SJSA1 (cell line): ENCODE measurements at places on chromosomes 7 and 10. TPM values are rescaled to one million over a fixed set of nuclear protein-coding genes. Genes with fewer than 3 reads are reported as not detected.

The OR6B1 gene
- not detected in 2 replicates for total RNA-seq

- H3K4me1 ChIP-seq: no peaks in the 10 kb centered on the region
- peaks cover 65% of the 10 kb centered on the region for H3K36me3 ChIP-seq
- H3K27me3 ChIP-seq: no peaks in the 10 kb centered on the region
- no peak overlapping the region for H3K4me3 ChIP-seq
Observed at GRCh38 chr10:12214763-12215218, 18.8 kb downstream of the CDC123 start.

The SEMA3E gene
- total RNA-seq: 0.18 TPM in 1 of 2 replicates, not detected in the other

The RNF148 gene
- total RNA-seq: 0.39 TPM in 1 of 2 replicates, not detected in the other

- no peak for DNase-seq
- H3K27me3 ChIP-seq: no peaks in the 10 kb centered on the region
- peaks cover 15% of the 10 kb centered on the region for H3K36me3 ChIP-seq
- H3K27ac ChIP-seq: no peak overlapping the region
- H3K4me1 ChIP-seq: peaks cover 8% of the 10 kb centered on the region; the same call in 1 of the 2 replicates
Observed at GRCh38 chr7:129615018-129615417, 3.5 kb downstream of the NRF1 start.

DNA sequence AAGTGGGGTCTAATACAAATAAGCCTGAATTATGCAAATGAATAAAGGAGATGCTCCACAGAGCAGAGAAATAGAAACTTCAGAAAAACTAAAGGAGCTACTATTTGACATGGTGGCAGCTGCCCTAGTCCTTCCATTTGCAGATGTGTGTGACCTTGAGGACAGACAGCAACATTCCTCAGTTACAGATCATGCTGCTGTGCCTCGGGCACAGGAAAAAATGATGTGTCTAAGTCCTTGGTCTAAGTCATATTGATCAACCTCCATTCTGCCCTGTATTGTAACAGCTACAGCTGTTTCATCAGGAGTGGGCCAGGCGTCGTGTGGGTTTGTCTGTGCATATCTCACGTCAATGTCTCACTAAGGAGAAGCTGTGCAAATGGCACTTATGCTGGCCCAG lies 710.4 kb downstream of the TNS3 start:
- peaks cover 9% of the 10 kb centered on the region for H3K4me1 ChIP-seq
- no peaks in the 10 kb centered on the region for H3K36me3 ChIP-seq
- DNase-seq: no peak

GRCh38 chr10:103888113-103888841 lies 29.7 kb downstream of the STN1 start:
- peaks cover 8% of the 10 kb centered on the region for H3K36me3 ChIP-seq
- no peak overlapping the region for H3K4me3 ChIP-seq
- DNase-seq: peak; percentile 78

DNA sequence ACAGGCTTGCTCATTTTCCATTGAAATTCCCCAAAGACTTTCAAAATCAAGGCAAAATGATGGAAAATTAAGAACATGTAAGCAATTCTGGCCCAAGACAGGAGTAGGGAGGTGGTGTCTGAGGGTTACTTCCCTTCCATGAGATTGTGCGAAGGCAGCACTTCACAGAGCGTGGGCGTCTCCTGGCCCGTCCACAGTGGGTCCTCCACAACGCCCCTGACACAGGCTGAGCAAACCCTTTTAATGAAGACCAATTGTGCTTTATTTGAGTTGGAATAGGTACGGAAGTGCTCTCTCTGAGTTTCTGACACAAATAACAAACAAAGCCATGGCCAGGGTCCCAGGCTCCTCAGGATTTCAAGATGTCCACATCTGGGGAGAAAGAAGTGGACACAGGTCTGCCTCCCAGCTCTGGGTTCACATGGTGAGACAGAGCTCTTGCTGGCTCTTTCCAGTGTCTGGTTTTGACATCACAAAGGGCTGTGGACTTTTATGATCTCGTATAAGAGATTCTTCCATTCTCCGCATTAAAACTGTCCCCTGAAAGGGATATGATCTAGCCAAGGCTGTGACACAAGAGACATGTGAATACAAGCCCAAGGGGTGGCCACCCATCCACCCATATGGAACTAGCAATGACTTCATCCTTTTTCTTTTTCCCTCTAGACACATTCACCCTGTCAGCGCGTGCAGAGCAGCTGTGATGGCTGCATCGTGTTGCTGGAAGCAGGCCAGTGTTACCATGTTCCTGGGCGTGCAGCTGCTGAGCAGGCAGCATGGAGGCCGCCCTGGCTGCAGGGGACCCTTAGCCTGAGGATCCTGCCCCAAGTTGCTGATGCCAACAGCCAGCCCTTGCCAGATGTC lies 145.6 kb downstream of the ADAM12 start:
- H3K27ac ChIP-seq: no peak overlapping the region
- peaks cover 40% of the 10 kb centered on the region for H3K4me1 ChIP-seq
- H3K4me3 ChIP-seq: no peak overlapping the region

DNA sequence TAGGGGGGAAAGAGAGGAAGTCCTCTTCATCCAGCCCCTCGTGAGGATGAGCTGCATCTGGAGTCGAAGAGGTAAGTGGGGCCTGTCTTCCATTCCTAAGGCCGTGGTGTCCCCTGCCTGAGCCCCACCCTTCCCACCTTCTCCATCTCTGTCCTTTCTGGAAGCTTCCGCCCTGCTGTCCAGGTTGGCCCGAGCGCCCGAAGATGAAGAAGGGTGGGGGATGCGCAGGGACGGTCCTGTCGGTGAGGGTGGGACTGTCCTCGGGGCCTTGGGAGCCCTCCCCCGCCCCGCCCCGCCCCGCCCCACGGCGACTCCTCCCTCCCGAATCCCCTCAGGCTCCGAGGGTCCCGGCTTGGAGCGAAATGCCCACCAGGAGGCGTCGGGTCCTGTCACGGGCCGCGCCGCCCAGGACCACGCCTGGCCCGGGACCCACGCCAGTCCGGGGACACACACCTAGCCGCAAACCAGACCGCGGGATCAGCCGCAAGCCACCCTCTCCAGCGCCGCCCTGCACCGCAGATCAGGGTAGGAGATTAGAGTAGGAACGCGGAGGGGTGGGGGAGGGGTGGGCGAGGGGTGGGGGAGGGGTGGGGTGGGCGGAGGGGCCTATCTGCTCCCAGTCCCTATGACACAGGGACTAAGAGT lies 15.3 kb downstream of the GPRIN2 start:
- peak overlapping the region; percentile 98 for H3K27ac ChIP-seq
- peak; percentile 91 for DNase-seq
- peaks cover 43% of the 10 kb centered on the region for H3K36me3 ChIP-seq
- H3K4me3 ChIP-seq: peak overlapping the region; percentile 36

DNA sequence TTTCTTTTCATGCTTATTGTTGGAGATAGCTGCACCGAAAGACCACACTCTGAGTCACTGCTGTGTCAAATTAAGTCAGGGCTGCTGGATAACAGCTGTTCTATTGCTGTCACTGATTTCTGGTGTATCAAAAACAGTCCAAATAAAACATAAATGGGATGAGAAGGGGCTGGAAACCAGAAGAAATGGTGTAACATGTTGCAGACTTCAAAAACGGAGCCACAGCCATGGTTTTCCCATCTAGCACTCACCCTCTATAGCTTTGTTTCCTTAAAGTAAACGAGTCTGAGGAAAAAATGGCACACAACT lies 103.3 kb upstream of the DIP2C start:
- peaks cover 8% of the 10 kb centered on the region for H3K36me3 ChIP-seq
- H3K4me3 ChIP-seq: no peak overlapping the region
- peaks cover 21% of the 10 kb centered on the region for H3K4me1 ChIP-seq
- no peak for DNase-seq

DNA sequence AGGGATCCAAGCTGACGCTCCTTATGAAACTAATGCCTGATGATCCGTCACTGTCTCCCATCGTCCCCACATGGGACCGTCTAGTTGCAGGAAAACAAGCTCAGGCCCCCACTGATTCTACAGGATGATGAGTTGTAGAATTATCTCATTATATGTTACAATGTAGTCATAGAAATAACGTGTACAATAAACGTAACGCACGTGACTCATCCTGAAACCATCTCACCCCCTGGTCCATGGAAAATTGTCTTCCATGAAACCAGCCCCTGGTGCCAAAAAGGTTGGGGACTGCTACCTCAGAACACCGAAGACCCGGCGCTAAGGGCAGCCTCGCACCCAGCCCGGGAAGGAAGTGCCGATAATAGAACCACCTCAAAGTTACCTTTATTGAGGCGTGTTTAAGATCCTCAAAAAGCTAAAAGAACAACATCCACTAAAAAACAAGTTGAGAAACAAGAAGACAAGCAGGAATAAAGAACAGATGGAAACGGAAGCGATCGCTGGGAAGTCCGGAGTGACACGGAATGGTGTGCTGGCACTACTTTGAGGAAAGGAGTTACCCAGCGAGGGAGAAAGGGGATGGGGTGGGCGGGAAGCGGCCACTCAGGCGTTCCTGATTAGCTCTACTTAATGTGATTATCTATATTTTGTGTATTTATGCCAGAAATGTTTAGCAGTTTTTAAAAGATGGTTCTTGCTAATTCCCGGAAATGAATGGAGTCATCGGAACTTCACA lies 50.1 kb upstream of the PRKAR1B start:
- no peak overlapping the region for H3K27ac ChIP-seq
- no peak for DNase-seq
- H3K4me3 ChIP-seq: no peak overlapping the region
- peaks cover 36% of the 10 kb centered on the region for H3K36me3 ChIP-seq
- no peaks in the 10 kb centered on the region for H3K27me3 ChIP-seq

The PLAC9 gene
- not detected in 2 replicates for total RNA-seq
